ENCODE measurements at places on chromosomes 1 and 21.

DNA sequence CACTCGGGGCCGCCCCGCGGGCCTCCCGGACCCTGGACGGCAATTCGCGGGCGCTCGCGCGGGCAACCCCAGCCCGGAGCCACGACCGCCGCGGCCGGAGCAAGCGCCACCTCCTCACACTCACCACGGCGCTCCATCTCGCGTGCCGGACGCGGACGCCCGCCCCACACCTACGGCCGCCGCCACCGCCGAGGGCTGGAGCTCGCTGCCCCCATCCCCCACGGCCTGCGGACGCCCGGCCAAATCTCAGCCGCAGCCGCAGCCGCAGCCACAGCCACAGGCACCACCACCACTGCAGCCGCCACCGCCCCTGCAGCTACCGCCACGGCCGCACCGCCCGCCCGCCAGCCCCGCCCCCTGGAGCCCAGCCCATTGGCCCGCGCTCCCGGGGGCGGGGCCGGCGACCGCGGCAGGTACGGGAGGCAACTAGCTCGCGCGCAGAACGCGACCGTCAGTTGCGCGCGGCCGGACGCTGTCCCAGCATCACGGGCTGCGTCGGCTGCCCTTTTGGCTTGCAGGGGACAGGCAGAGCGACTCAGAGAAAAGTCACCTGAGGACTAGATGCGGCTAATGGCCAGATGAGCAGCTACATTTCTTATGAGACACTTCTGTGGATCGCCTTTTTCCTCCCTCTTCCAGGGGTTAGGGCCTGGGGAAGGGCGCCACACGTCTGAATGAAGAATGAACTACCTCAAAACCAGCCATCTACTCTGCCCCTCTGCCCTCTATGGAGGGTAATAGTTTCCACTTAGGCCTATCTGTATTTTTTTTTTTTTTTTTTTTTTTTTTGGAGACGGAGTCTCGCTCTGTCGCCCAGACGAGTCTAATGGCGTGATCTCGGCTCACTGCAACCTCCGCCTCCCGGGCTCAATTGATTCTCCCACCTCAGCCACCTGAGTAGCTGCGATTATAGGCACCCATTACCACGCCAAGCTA lies at the start of gene ARHGAP29:
TSS of gene ARHGAP29 (minus strand) at position 294 of the 936 bp plus-strand sequence. CDS start 5,973 bp downstream, outside the sequence.
- no peak for DNase-seq

DNA sequence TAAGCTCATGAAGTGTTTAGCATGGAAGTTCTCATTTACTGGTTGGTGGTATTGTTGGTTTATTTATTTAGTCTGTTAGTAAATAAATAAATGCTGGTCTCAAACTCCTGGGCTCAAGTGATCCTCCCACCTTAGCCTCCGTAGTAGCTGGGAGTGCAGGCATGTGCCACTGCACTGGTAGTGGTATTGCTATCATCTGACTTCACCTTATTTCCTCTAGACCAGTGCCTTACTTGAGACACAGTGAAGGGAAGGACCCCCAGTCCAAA lies 1.4 kb upstream of the SLC2A1 start:
- no peak for DNase-seq

DNA sequence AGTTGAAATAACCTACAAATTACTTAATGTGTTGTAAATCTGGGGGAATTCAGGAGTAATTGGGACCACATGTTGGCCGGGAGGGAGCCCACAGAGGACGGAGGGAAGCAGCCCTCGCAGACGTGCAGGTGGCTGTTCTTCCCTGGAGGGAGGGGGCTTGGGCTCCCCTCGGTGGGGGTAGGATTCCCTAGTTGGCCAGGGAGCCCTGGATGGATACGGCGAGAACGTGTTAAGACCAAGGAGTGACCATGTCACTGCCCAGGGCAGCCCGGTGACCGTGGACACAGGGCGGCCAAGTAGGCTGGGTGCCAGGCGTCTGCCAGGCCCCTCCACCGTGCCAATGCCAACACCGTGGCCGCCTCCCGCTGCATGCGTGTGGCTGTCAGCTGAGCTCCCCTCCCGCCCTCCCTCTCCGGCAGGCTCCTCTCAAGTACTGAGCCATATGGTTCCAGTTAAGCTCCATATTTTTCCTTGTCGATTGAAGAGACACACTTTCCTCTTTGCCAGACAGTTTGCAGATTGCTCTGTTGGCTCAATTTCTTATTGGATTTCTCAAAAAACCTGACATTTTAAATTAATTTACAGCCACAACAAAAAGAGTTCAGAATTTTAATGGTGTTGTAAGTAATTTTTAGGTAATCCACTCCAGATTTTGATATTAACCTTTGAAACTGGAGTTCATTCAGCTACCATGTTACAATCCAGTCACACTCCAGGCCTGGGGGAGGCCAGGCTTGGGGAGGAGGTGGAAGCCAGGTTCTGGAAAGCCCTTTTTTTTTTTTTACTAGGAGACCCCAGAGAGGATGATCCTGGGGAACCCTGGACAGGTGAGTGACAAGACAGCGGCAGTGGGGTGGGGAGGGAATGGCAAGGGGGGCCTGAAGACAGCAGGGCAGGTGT lies 71.2 kb downstream of the CASZ1 start:
- no peak for DNase-seq

DNA sequence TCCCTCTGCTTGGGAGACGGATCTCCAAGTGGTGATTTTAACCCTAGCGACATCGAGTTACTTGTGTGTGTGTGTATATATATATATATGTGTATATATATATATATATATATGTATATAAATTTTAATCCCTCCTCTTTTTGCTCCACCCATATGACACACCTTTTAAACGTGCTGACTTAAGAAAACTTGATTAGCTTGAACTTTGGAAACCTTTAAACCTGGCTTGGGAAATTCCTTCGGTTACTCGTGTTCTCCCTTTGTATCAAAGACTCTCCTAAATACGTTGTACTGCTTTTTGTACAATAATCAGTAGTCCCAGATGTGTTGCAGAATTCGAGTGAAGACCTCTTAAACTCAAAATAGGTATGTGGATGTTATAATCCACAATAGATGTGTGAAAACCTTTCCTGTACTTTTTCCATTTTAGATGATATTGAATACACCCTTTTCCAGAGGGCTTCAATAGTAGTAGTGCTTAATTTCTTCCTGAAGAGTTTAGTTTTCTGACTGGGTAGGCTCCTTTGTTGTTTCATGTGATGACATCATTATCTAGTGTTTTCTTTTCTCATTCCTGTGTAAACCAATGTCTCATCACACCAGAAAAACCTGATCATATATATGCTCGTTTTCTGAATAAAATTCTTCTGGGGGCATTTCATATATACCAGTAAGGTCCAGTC lies 1.4 kb downstream of the RNF11 start:
- DNase-seq, result no peak

- DNase-seq, result no peak
Observed at GRCh38 chr1:24872061-24872850, 57.8 kb downstream of the RUNX3 start.

- no peak for DNase-seq
Observed at GRCh38 chr1:19435181-19435580, 50.2 kb downstream of the CAPZB start.

- DNase-seq, result no peak
Observed at GRCh38 chr1:94092210-94092613, 28.7 kb downstream of the ABCA4 start.

DNA sequence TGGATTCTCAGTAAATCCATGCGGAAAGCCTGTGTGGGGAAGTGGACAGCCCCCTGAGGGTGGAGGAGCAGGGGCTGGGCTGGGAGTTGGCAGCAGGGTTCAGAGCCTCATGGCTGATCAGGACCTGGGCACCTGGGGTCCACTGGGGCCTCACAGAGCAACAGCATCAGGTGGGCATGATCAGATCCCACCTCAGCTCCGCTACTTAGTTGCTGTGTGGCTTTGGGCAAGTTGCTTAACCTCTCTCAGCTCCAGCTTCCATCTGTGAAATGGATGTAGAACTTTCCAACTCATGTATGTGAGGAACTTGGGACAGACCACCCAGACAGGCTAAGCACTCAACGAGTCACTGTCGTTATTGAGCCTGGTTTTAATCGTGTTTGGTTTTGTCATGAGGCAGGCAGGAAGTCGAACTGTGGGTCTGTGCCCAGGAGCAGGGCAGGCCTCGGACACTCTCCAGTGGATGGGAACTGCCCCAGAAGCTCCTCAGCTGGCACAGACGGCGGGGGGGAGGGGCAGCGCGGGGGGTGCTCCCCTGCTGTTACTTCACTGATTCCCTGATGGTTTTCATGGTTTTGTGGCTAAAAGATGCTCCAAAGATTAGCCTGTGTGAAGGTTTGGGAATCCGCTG lies 155.8 kb upstream of the TMEM51 start:
- DNase-seq, result no peak

DNA sequence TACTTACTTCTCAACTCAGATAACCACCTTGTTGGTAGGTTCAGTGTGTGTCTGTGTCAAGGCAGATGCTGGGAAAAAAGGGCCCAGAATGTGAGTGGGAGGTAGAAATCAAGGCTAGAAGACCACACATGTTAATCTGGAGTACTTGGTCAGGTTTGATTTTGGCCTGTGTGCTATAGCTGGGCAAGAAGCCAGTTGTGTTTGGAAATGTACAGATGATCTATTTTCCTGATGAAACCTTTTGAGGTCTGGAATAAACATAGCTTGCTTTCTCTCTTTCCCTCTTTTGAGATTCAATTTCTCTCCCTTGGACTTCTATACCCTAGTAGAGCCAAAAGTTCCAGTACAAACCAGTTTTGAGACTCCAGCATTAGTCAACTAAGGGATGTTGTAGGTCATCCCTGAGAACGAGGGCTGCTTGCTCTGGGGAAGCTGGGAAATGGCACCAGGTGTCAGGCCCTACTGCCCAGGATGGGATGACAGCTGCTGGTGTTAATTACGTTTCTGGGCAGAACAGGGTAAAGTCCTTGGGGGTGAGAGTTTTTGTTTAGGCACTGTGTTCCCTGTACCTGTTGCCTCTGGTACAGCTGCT lies 15.8 kb downstream of the MAPKAPK2 start:
- no peak for DNase-seq

- no peak for DNase-seq
Observed at GRCh38 chr1:91835087-91835521, 50.8 kb downstream of the TGFBR3 start.

GRCh38 chr21:31688603-31689368 lies 29.3 kb downstream of the SOD1 start:
- no peak for DNase-seq

- DNase-seq, result no peak
Observed at GRCh38 chr21:39330001-39330400, 16.6 kb upstream of the BRWD1 start.

- DNase-seq, result no peak
Observed at GRCh38 chr1:206779638-206780037, 7.3 kb upstream of the IL10 start.

DNA sequence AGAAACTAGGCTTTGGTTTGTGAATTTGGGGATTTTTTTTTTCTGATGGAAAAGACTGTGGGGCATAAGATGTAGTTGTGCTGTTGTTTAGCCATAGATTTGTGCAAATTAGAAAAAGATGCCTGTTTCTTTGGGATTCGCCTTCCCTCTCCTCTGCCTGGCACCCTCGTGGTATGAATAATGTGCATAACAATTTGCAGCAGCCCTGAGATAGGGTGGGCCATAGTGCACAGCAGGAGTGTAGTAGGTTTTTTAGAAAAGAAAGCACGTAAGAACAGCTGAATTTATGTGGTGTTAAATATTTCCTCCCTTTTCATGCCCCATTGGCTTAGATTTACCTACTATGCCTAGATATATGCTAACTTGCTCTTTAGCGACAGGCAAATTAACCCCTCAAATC lies 158.9 kb downstream of the PTGER3 start:
- DNase-seq, result no peak

- no peak for DNase-seq
Observed at GRCh38 chr1:27192039-27192529, 37.2 kb upstream of the SLC9A1 start.

DNA sequence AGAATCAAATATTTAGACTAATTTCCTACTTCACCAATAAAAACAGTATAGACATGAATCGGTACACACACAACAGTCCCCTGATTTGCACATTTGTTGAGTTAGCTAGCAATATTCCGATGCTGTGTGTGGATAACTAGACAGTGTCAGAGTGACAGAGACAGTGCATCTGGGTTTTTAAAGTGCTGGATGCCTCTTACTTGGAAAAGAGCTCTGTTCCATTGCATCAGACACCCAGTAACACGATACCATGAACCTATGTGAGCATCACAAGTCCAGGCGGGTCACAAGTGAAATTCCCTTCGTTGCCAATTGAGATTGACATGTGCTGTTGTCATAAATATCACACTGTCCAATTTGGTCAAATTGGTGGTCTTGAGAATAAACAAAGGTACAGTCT lies 82.0 kb upstream of the ESRRG start:
- DNase-seq, result no peak

DNA sequence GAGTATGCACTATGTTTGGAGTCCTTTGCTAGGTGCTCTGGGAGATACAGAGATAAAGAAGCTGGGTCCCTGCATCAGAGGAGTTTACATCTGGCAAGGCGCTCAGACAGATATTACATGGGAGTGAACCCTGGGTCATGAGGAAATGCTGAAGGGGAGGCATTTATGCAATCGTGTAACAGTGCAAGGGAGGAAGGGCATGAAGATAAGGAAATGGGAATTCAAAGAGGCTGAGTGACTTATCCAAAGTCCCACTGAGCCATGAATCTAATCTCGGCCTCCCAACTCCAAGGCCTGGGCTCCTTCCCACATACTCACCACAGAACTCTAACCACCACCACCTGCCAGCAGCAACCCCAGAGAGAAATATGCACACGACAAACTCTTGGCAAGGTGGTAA lies 51.6 kb downstream of the FAM163A start:
- DNase-seq, result no peak

DNA sequence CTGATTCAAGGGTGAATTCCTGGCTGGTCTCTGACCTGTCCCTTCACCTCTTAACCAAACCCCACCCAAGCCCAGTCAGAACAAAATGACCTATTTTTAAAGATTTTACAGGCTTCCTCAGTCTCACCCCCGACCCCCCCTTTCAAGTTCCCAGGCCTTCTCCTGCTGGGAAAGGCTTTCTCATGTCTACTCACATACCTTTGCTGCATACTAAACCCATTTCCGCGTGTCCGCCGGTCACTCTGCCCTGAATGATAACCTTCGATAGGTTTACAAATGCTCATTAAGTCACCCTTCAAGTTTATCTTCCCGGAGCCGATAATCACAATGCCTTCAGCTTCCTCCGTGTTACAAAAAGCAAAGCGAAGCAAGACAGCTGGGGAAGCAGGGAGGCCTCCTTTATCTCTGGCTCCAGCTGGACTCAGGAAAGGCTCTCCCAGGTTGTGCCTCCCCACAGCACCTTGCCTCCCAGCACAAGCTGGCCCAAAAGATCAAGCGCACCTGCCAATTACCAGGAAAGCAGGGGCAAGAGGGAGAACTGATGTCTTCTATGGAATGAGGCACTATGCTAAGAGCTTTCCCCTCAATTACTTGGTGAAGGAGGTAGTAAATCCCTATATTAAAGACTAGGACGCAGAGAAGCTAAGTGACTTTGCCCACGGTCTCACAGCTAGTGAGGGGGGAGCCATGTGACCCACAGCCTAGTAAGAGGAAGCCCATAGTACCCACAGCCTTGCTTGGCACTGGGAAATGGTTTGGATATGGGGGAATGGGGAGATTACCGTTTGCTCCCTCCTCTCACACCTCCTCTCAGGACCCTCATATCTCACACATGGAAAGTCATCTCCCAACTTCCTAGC lies 15.9 kb downstream of the SMIM12 start:
- no peak for DNase-seq

- no peak for DNase-seq
Observed at GRCh38 chr1:116537040-116537831, 33.6 kb downstream of the CD58 start.

GRCh38 chr1:150613061-150613920 lies 16.1 kb downstream of the ENSA start:
- no peak for DNase-seq

GRCh38 chr1:224852901-224853568 lies 76.4 kb upstream of the DNAH14 start:
- no peak for DNase-seq
